ENCODE measurements at places on chromosomes 2 and 18.

DNA sequence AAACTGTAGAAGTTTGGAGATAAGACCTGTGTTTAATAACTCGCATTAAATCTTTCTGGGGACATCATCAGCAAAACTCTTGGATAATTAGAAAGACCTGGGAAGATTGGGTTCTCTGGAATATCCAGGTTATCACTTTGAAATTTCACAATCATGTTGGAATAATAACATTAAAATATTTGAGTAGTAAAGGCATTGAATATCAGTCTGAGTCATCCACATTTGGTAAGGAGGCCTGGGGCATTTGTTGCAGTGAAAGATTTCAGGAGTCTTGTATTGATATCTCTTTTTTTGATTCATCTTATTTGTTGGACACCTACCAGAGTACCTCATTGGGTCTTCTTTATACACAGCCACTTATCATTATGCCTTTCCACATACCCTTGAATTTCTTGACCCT lies 95.9 kb downstream of the EPB41L5 start:
- DNase-seq, result no peak

DNA sequence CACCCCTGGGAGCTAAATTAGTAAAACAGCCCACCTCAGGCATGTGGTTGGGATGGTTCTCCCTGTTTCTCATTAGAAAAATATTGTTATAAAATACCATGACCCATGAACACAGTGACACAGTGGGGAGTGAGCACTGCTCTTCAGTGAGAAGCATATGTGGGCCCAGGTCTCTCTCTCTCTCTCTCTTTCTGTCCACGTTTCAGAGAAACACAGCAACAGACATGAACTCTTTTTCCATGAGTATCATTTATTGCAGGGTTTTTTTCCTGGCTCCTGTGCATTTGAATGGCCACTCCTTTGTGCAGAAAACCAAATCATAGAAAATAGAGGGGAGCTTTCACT lies 41.2 kb downstream of the CYRIA start:
- DNase-seq, result no peak

GRCh38 chr2:237886685-237887481 lies 27.5 kb downstream of the RAMP1 start:
- no peak for DNase-seq

DNA sequence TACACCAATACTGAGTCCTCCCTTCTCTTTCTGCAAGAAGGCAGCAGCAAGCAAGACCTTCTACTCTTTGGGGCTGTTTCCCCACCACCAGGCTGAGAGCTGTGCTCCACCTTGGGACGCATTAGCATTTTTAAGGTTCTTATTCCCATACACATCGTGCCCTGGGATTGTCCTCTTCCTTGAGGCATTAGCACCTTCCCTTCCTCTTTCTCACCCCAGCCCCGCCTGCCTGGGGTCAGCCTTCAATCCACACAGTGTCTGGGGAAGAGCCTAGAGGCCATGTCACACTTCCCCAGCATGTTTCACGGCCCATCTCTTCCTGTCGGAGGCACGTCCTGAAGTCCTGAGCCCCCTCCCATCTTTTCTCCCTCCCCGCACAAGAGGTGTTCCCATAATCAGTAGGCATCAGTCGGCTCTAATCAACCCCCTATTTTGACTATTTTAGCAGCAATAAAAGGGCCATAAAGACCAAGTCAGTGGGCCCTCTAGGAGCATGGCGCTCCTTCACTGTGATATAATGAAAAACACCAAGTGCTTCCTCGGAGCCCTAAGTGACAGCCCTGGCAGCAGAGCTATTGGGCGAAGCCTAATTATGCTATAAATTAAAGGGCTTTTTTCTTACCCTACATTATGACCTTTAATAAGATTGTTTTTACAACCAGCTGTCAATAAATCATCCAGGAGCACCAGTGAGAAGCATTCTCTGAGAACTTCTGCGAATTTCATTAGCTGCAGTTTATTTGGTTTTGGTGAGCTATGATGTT lies 55.0 kb upstream of the PKDCC start:
- no peak for DNase-seq

DNA sequence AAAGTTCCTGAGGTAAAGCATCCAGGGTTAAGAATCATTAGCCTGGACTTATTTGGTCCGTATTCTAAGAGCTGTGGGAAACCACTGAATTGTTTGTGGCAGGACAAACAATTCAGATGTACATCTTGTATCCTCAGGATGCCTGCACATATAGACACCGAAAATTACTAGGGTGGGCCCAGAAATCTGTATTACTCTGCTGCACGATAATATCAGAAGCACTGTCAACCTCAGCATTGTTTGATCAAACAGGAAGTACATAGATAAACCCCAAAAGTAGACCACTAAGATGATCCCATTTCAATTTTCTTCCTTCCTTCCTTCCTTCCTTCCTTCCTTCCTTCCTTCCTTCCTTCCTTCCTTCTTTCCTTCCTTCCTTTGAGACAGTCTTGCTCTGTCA lies 34.2 kb upstream of the SPRED2 start:
- no peak for DNase-seq

- no peak for DNase-seq
Measured at GRCh38 chr2:56784046-56784445, 600.3 kb downstream of the CCDC85A start.

DNA sequence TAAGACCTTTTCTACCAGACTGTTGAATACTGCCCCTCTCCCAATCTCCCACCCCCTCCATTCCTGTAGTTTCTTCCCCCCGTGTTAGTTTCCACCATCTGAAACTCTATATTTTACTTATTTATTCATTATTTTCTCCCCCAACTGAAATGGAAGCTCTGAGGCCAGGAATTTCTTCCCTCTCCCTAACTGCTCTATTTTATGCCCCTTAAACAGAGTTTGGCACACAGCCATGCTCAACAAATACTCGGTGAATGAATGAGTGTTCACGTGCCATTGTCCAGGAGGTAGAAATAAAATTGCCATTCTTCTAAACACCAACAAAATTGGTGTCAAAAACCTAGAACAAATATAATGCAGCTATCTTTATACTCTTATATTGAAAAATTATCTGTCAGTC lies 5.6 kb downstream of the ITGB1BP1 start:
- DNase-seq, result no peak

GRCh38 chr2:54403512-54404238 lies 52.5 kb upstream of the SPTBN1 start:
- no peak for DNase-seq

DNA sequence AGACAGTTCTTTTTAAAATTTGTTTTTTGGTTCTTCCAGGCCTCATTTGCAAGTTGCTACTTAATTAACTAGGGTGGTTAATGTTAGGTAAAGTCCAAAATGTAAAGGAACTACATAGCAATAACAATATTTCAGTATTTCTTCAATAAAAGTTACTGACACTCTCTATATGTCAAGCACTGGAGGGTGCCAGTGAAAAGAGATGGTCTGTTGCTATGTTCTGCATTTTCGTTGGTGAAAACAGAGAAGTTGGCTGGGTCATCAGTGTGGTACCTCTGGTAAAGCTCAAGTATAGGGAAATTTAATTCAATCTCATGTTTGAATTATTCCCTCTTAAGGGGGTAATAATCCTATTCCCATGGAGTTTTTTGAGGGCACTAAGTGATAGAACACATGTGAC lies 16.3 kb upstream of the SCN1A start:
- no peak for DNase-seq

DNA sequence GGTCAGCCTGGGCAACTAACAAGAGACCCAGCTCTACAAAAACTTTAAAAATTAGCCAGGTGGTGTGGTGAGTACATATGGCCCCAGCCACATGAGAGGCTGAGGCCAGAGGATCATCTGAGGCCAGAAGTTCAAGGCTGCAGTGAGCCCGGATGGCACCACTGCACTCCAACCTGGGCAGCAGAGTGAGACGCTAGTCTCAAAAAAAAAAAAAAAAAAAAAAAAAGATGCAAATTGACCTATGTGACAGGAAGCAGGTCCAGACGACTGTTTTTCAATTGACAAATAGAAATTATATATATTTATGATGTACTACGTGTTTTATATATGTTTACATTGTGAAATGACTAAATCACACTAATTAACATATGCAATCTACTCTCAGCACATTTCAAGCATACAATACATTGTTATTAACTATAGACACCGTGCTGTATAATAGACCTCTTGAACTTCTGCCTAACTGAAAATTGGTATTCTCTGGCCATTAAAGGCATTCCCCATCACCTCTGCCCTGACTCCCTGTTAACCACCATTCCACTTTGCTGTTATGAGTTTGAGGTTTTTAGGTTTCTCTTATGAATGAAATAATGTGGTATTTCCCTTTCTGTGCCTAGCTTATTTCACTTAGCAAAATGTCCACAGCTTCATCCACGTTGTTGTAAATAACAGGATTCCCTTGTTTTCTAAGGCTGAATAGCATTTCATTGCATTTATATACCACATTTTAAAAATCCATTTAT lies 32.4 kb upstream of the MGAT4A start:
- no peak for DNase-seq

DNA sequence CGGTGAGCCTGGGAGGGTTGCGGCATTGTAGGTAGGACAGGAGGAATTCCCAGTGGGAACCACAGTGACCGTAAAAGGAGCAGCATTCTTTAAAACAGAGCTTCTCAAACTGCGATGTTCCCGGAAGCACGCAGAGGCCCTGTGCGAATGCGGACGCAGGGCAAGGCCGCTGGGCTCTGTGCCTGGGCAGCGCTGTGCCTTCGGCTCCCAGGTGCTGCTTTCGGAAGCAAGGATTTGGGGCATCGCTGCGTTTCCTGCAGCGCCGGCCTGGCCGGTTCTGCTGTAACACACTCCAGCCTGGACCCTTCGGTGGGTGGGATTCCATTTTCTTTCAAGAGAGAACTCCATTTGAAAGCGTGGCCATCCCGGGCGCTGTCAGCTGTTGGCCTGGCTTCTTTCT lies 118.6 kb downstream of the PTGR3 start:
- no peak for DNase-seq

- no peak for DNase-seq
Measured at GRCh38 chr2:61998426-61998825, 93.0 kb downstream of the COMMD1 start.

GRCh38 chr2:241804326-241805229 lies 4.4 kb upstream of the NEU4 start:
- DNase-seq, result peak; percentile 48

- no peak for DNase-seq
Measured at GRCh38 chr2:100783987-100784386, 36.0 kb upstream of the NPAS2 start.

DNA sequence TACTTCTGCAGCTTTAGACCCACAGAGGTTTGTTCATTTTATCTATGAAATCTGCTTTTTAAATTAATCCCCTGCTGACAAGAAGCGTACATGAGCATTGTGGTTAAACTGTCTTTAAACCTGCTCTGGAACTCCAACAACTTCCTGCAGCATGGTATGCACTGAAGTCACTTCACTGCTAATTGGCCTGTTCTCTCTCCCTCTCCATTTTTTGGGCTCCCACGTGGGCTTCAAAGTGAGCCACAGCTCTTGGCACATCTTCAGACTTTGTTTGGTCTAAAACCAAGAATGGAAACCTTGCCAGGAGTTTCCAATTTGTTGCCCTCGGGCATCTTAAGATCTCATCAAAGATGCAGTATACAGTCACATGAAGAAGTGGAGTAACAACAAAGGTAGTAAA lies 311.4 kb downstream of the LRRTM1 start:
- no peak for DNase-seq

DNA sequence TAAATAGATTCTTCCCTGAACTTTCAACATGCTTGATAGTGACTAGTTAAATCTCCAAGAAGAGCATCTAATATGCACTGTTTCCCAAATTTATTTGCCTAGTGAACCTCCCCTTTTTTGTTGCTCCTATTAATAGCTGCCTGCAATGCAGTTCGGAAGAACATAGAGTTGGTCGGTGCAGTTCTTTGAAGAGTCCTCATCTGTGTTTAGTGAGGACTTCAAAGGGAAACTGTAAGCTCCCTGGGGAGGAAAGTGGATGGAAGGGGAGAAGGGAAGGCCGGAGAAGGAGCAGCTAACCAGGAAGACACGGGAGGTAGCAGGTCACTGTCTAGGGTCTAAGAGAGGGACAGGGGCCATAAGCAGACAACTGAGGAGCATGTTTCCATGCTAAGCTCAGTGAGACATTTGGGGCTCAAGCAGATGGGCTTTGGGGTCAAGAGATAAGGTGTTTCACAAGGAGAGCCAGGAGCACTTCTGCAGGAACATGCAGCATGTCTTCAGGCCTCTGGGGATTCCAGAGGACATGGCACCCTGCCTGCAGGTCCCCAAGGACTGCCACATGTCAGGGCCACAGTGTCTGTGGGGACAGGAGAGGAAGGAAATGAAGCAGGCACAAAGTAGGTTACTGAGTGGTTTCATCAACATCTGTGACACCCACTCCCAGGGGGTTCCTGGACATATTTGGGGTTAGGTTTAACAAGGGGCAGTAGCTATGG lies 48.7 kb upstream of the ANXA4 start:
- peak; percentile 54 for DNase-seq

GRCh38 chr2:54586062-54586461 lies 129.9 kb downstream of the SPTBN1 start:
- DNase-seq, result no peak

DNA sequence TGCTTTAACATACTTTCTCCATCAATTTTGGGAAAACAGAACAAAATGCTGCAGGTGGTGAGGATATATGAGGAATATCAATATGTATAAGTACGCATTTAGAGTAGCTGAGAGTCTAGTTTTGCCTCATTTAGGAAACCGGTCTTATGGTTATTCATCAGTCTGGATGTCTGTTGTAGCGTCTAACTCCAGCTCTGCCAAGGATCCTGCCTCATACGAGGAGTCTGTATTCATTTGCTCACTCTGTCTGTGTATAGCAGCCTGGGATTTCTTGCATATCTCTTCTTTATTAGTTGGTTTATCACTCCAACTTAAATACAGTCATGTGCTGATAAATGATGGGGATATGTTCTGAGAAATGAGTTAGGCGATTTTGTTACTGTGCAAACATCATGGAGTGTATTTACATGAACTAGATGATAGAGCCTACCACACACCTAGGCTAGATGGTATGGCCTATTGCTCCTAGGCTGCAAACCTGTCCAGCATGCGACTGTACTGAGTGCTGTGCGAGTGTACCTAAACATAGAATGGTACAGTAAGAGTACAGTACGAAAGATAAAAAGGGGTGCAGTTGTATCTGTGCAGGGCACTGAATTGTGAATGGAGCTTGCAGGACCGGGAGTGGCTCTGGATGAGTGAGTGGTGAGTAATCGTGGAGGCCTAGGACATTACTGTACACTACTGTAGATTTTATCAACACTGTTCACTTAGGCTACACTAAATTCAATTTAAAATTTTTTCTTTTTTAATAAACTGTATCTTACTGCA lies 148.1 kb downstream of the ZNF407 start:
- DNase-seq, result no peak

DNA sequence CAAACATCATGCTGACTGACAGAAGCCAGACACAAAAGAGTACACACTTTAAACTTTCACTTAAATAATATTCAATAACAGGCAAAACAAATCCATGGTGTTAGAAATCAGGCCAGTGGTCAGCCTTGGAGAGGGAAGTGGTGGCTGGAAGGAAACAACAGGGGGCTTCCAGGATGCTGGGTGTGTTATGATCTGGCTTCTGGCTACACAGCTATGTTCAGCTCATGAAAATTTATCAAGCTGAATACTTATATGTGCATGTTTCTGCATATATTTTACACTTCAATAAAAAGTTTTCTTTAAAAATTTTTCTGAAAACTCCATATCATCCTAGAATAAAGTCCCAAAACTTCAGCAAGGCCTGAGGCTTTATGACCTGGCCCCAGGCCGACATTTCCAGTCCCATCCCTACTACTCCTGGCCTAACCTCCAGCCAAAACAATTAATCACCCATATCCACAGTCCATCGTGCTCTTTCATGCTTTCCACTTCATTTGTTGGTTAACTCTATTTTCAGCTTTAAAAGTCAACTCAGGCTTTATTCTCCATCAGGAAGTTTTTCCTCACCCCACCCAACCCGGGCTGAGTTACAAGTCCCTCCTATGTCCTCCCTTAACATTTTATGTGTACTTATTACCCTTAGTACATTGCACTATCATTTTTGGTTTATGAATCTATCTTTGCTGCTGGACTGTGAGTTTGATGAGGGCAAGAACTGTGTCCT lies 27.9 kb upstream of the SPTBN1 start:
- DNase-seq, result no peak

Data from stimulated activated naive CD8-positive, alpha-beta T cell treated with anti-CD3 and anti-CD28 coated beads, Interleukin-15, amount 100 ng/mL, for 72 hours (primary cell).